Activated CD8-positive, alpha-beta T cell treated with anti-CD3 and anti-CD28 coated beads, Interleukin-2, amount 10 ng/mL, durations not matched to agents 7 days and 5 days (primary cell): ENCODE measurements at places on chromosomes 7 and 10. TPM values are rescaled to one million over a fixed set of nuclear protein-coding genes. Genes with fewer than 3 reads are reported as not detected.

Gene ANXA8L1
- not detected for total RNA-seq

Gene CPEB3
- total RNA-seq: 2.4 TPM

Gene CTTNBP2
- not detected for total RNA-seq

Gene CNNM1
- 0.13 TPM for total RNA-seq

Gene ANKRD1
- not detected for total RNA-seq

Gene HECW1
- not detected for total RNA-seq

GRCh38 chr10:116418389-116418788, 9.3 kb upstream of the PNLIPRP3 start:
- DNase-seq: no peak

- no peak for DNase-seq
These were observed 716.1 kb downstream of the KCNMA1 start for GRCh38 chr10:76921383-76922010.

DNA sequence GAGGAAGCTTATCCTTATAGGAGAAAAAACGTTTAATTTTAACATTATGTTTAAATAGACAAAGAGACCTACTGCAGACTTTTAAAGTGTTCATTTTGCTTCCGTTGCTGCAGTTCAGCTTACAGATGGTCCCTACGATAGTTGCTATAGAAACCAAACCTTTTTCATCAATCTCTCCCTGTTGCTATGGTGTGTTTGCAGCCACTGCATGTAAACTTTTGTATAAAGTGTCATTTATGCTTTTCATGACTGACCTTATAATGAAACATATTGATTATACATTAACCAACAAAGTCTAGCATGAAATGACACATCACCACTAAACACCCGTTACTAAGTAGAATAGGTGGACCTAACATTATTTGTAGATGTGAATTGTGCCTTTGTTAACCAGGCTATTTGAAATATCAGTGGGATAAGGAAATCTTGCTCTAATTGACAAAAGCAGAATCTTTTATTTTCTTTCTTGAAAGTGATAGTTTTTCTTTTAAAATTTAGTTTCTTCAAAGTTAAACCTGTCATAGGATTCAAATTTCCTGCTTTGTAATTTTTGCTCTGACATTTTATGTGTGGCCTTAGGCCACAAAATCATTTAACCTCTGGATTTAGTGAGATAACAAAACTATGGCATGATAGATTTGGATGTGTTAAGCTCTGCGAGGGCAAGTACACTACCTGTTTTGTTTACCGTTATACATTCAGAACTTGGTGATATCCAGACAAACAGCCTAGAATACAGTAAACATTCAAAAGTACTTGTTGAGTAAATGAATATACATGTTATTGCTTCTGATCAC, 64.0 kb downstream of the CACNB2 start:
- DNase-seq: no peak

GRCh38 chr10:60338786-60339185, 50.9 kb downstream of the ANK3 start:
- no peak for DNase-seq

DNA sequence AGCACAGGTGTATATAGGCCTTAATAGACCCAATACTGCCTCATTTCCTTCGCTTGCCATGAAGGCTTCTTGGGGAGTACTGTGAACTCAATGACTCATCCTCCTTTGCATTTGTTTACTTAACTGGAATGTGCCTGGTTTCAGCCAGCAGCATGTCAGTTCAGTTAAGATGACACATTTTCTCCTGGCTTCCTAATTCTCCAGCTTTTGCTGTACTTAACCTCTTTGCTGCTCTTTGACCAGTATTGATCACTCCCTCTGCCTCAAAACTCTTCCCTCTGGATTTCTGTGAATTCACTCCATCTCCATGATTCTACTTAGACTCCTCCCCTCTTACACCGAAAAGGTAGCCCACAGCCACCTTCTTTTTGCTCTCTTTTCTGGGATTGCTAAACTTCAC, 135.7 kb downstream of the MAGI2 start:
- no peak for DNase-seq

DNA sequence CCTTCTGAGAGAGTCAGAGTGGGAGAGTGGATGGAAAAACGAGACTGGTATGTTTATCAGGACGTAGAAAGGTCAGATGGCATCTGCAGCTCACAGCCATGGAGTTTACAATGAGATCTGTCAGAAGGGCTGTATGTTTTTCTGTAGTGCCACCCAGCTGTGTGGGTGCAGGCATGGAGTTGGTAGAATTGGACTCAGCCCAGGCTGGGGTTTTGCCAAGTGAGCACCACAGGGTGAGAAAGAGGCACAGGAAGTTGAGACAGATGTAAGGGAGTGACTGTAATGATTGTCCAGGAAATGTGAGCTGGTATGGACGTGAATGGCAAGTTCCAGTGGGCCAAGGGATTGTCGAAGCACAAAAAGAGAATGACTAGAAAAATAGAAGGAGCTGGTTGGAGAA, 9.1 kb upstream of the ZYX start:
- peak; percentile 60 for DNase-seq

DNA sequence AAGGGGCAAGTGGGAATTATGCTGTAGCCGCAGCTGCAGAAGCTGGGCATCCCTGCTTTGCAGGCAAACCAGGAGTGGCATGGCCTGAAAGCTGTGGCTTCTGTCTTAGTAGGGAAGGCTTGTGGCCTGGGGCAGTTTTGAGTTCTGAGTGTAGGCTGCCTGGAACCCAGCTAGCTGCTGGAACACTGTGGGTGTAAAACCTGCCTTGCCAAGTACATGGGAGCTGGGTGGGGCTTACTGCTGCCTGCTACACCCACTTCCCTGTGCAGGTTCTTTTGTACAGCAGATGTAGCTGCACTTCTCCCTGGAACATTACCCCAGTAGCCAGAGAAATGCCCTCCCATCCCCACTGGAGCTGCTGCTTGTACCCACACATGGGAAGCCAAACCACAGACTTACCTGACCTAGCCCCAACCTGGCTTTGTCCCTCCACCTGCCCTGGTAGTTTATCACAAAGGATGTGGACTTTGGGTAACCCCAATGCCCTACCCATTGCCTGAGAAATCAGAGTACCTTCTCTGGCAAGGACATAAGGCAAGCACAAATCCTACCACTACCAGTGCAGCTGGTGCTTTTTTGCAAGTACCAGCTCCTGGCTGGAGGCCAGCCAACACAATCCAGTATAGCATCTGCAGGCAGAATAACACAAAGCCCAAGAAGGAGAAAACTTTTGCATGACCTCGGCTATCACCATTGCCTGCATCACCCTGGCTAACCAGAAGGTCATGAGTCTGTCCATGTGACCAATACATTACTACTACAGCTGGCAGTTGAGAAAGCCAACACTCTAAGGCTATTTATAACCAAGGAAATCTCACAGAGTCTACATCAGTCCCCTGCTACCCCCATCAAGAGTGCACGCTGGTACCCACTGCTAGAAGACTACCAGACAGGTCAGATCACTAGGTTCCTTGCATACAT, 26.5 kb upstream of the PPP1R3A start:
- DNase-seq: no peak

DNA sequence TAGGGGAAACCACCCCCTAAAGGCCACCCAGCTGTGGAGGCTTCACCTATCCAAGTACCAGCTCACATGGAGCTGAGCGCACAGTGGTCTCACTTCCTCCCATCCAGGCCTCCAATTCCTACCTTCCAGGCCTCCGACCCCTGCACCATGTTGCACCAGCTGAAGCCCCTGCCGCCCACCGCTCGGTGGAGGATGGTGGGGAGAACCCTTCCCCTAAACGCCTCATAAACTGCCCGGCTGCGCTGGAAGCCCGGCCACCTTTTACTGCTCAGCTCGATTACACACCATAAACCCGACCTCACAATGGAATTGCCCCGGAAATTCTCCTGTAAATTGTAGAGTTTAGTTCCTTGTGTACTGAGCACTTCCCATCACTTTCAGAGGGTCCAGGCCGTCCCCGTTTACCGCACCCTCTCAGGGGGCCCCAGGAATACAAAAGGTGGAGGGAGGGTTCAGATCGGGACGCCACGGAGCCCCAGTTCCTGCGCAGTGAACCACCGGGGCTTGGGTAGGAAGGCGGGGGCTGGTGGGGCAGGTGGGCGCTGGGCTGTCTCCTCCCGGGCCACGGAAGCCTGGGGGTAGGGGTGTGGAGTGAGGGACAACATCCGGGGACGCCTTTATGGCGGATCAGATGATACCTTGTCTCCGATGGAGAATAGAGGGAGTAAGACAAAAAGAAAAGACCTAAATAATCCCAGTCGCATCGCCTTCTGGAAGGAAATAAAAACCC, 1.4 kb upstream of the HOXA7 start:
- DNase-seq: no peak

DNA sequence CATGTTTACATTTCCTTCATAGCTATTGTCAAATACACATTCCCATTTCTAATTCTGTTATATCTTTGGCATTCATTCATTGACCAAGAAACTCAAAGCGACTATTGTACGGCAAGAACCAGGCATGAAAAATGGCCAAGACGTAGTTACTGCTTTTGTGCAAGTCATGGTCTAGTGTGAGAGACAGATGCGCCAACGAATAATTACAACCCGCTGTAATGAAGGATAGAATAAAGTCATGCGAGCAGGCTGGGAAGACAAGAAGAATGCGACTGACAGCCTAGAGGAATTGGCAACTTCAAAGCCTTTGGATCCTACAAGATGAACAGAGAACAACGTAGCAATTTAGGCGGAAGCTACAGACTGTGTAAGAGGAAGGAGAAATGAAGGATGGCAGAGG, 221.2 kb downstream of the CALN1 start:
- DNase-seq: no peak

DNA sequence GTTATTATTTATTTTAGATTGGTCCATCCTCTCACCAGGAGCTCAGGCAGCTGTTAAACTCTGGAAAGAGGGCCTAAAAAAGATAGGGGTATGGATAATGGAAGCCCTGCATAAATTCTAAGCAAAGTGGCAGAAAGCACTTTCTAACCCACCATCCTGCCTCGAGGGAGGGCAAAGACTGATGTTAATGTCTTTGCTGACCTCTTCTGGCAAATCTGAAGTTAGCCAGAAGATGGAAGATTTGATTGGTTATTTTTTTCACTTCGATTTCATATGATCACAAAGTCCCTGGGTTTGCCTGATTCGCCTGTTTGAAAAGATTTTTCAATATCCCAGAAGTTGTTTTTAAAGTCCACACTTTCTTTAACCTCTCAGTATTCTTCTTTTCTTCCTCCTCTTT, 24.8 kb downstream of the OR9A2 start:
- DNase-seq: no peak

GRCh38 chr7:47758546-47758945, 176.6 kb upstream of the TNS3 start:
- DNase-seq: no peak

DNA sequence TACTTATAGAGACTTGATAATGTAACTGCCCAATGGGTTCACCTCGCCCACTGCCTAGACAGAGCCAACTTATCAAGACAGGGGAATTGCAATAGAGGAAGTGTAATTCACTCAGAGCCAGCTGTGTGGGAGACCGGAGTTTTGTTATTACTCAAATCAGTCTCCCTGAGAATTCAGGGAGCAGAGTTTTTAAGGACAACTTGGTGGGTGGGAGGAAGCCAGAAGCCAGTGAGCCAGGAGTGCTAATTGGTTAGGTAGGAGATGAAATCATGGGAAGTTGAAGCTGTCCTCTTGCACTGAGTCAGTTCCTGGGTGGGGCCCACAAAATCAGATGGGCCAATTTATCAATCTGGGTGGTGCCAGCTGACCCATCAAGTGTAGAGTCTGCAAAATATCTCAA, 20.1 kb upstream of the C7orf33 start:
- no peak for DNase-seq

DNA sequence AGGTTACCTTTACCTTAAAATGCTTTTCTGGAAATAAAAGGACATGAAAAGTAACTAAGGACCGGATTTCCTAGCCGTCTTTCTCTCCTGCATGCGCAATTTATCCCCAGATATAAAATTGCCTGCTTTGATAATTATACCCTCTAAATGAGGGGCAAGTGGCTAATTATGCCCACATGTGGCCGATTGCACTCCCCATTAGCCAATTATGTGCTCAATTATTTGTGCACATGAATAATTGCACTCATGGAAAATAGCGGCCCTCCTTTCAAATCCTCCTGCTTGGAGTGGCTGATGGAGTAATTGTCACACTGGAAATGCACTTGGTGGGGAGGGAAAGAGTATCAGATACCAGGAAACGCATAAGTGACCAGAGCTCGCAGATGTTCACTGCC, 66.4 kb upstream of the ATRNL1 start:
- DNase-seq: no peak

- no peak for DNase-seq
These were observed 61.8 kb downstream of the PTPRN2 start for GRCh38 chr7:158525648-158526484.

DNA sequence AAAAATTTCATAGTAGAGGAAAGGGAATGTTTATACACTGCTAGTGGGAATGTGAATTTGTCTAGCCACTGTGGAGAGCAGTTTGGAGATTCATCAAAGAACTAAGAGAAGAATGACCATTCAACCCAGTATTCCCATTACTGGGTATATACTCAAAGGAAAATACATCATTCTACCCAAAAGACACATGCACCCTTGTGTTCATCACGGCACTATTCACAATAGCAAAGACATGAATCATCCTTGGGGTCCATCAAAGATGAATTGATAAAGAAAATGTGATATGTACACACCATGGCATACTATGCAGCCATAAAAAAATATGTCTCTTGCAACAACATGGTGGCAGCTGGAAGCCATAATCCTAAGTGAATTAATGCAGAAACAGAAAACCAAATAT, 825.7 kb downstream of the TNS3 start:
- DNase-seq: no peak

- no peak for DNase-seq
These were observed 65.7 kb upstream of the STRIP2 start for GRCh38 chr7:129368389-129368986.

DNA sequence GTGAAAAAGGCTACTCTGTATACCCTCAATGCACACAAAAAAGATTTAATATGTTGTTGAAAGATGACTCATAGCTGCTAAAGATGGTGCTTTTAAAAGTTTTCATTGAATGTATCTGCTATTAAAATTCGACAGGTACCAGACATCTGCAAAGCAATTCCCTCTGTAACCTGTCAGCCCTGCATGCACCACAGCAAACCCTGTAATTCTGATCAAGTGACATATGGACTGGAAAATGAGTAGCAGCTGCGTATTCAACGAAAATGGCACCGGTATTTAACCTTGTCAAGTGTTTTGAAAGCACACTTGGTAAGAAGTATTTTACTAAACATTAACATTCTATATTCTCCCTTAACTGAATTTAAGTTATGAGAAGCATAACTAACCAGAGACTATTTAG, 58.2 kb upstream of the PTPRN2 start:
- no peak for DNase-seq

GRCh38 chr10:15472431-15473395, 101.6 kb upstream of the FAM171A1 start:
- no peak for DNase-seq

- DNase-seq: no peak
These were observed 285.1 kb downstream of the CCSER2 start for GRCh38 chr10:84613336-84614021.

GRCh38 chr7:121279060-121279620, 49.7 kb upstream of the WNT16 start:
- DNase-seq: no peak

- no peak for DNase-seq
These were observed 425 bp upstream of the MTG1 start for GRCh38 chr10:133393401-133394063.

GRCh38 chr7:49703337-49703736, 70.1 kb upstream of the VWC2 start:
- DNase-seq: no peak
